Amniotic stem cell (primary cell): ENCODE measurements at places on chromosomes 13 and 19.

DNA sequence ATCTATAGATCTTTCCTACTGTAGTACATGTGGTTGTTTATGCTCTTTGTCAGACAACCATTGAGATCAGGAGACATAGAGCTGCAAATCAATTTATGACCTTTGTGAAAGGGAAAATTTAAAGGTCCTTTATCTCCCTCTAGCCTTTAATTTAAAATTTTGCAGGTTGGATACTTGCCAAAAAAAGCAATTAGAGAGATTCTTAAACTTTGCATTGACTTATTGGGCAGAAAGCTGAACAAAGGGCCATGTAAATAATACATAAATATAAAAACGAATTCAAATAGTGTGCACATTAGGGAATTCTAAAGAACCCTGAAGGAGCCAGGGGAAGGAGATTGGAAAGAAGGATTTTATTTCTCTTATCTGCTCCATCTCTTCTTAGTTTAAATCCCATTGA, 22.0 kb upstream of the RB1 start:
- DNase-seq = no peak

DNA sequence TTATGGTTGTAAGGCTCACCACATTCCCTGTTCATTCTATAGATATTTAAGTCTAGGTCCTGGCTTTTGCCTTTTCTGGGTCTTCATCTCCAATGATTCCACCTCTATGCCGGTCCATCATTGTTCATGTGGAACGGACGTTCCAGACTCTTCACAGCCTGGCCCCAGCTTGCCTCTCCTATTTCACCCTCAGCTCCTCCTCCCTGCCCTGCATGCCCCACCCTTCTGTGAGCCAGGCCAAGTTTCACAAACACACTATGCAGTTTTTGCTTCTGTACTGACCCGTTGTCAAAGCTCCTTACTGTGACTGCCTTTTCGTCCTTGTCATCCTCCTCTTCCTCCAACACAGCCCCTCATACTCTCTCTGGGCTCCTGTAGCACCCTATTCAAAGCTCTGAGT, 31.3 kb downstream of the TEX26 start:
- DNase-seq = no peak

GRCh38 chr13:20024702-20025101, 66.2 kb downstream of the ZMYM2 start:
- DNase-seq = no peak

DNA sequence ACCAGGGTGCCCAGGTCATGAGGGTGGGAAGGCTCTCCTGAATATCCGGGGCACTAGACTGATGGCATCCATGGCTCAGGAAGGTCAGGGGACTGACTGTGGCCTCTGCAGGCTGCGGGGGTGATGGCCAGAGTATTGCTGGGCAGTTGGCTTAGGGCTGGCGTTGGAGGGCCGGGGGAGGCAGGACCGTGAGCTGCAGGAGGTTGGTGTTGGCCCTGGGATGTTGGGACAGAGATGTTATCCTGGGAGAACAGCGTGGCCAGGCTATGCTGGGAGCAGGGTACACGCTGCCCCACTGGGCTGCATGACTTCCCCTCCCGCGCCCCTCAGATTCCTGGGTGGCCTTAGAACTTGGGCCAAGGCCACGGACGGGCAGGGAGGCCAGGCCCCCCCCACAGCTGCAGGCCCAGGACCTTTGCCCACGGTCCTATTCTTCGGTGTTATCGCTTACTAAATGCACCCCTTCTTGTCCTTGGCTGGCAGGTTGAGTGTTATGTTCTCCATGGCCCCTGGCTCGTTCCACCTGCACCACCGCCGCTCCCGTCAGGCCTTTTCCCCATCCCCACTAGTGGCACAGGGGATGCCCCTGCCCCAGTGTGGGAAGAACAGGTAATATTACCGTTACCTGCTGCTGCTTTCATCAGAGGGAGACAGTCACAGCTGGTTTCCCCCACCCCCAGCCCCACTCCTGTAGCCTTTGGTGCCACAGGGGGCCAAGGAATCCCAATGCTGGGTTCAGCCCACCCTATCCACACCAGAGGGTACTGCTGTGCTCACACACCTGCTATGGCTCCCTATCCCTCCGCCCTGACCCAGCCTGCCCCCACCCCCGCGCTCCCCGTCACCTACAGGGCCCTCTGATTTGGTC, 3.2 kb upstream of the ISYNA1 start:
- no peak for DNase-seq

DNA sequence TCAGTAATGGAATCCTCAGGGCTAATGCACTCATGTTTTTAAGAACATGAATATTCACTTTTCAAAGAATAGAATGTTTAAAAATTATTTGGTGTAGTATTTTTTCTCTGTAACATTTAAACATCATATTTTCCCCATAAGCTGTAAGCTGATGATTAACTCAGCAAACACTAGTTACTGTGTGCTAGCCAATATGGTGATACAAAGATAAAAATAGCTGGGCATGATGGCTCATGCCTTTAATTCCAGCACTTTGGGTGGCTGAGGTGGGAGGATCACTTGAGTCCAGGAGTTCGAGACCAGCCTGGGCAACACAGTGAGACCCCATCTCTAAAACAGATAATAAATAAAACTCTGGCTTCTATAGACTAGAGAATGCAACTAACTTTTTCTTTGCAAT, 13.2 kb downstream of the RNF17 start:
- no peak for DNase-seq

DNA sequence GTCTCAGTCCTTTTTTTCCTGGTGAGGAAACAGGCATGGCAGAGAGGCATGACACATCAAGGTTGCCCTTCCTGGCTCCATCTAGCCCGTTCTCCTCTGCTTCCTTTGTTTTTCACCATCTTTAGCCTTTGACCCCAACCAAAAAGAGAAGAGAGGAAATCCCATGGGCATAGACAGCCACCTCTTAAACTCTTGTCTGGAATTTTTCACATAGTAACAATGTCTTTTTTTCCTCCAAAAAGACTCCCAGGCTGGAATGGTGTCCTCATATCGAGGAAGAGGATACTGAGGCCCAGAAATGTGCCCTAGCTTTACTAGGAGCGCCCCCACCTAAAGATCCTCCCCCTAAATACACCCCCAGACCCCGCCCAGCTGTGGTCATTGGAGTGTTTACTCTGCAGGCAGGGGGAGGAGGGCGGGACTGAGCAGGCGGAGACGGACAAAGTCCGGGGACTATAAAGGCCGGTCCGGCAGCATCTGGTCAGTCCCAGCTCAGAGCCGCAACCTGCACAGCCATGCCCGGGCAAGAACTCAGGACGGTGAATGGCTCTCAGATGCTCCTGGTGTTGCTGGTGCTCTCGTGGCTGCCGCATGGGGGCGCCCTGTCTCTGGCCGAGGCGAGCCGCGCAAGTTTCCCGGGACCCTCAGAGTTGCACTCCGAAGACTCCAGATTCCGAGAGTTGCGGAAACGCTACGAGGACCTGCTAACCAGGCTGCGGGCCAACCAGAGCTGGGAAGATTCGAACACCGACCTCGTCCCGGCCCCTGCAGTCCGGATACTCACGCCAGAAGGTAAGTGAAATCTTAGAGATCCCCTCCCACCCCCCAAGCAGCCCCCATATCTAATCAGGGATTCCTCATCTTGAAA, at the start of gene GDF15:
TSS of gene GDF15 (plus strand) at position 484 of the 868 bp plus-strand sequence. CDS start at position 516, 32 bp downstream.
- no peak for DNase-seq
